ENCODE measurements at places on chromosomes 16 and 17.

DNA sequence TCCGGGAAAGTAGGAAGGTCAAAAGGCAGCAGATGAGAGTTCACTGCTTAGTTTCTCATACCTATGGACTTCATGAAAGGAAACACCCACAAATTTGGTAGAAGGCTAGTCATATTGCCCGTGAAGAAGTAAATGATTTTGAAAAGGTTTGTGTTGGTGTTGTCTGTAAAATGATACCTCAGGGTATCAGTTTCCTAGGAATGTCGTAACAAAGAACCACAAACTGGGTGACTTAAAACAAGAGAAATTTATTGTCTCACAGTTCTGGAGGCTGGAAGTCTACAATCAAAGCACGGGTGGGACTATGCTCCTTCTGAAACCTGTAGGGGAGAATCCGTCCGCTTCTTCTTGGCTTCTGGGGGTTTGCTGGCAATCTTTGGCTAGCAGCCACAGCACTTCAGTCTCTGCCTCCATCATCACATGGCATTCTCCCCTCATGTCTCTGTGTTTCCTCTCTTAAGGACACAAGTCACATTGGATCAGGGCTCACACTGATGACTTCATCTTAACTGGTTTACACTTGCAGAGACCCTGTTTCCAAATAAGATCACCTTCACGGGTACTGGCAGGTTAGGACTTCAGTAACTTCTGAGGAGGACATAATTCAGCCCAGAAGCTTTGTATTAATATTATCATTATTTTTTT is 2.0 kb upstream of the NAE1 start:
- no peak for DNase-seq

DNA sequence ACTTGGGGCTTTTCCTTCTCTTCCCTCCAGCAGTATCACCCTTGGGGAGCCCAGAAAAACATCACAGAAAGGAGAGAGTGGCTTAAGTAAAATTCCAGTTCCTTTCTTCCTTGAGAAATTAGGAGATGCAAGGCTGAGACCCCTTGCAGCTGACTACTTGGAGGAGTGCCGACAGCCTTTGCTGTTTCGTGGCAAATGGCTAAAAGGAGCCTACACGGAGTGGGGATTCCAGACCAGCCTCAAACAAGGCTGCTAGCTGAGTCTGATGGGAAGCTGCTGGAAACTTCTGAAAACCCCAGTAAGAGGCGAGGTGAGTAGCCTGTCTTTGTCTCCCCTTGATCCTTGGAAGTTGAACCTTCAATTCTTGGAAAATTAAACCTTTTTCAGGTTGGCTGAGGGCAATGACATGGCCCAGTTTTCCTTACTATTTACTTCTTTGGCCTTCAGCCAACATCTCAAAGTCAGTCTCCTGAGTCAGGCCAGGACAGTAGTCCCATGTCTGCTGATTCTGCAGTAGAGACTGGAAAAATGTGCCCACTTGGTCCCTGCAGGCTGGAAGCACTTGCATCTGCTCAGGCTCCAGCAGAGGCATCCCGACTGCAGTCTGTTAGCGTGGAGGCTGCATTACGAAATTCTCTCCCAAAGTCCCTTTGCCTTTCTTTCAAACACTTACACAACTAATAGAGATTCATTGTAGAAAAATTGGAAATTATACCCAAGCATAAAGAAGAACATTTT is 23.4 kb downstream of the SMIM36 start:
- no peak for DNase-seq

GRCh38 chr16:57947261-57947660 is 23.7 kb downstream of the CNGB1 start:
- no peak for DNase-seq

GRCh38 chr17:58028578-58028977 is 21.5 kb upstream of the SRSF1 start:
- no peak for DNase-seq

- no peak for DNase-seq
Measured at GRCh38 chr16:2910441-2910969, 1.2 kb upstream of the FLYWCH1 start.

- DNase-seq: no peak
Measured at GRCh38 chr17:37659925-37660324, 16.7 kb upstream of the DDX52 start.

DNA sequence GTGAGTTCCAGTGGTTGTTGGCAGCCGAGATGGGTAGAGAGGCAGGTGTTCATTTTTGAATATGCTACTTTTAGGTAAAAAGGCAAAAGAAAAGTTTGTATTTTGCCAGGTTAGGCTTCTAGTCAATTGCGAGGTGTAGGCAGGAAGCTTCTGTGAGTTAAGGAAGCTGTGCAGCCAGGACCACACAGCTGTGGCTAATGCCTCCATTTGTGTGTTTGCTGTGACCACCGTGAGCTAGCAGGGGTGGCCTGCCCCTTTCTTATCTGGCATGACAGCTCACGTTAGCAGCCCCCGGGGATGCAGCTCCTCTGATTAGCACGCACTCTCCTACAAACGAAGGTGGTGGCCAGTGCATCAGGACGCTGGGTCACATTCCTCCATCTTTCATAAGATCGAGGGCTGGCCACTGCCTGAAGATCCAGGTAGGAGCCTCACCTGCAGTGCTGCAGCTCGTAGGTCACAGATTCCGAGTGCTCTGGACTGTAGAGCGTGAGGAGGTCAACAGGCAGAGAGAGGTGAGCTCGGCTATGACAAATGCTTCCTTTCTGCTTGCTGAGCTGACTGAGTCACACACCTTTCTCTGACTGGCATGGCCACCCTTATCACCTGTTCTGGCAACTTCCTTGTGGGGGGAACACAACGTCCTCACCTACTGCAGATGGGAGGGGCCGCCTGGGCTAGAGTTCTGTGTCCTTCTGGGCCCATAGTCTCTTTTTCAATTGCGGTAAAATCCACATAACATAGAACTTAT is 244.4 kb downstream of the HS3ST3B1 start:
- DNase-seq: no peak

DNA sequence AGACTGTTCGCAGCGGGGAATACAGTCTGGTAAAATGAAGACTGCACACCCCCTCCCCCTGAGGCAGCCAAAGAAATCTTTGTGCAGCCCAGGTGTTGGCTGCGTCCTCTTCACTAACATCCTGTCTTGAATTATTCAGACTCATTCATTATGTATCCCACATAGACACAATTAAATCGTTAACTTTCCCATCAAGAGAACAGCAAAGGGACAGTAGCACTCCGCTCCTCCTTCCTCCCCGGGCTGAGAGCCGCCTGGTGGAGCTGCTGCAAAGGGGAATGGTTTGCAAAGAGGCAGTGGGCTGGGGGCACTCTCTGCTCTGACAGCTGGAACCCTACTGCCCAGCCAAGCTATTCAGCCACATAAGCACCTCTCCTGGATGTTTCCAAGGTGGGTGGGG is 290.0 kb upstream of the SOX9 start:
- no peak for DNase-seq

DNA sequence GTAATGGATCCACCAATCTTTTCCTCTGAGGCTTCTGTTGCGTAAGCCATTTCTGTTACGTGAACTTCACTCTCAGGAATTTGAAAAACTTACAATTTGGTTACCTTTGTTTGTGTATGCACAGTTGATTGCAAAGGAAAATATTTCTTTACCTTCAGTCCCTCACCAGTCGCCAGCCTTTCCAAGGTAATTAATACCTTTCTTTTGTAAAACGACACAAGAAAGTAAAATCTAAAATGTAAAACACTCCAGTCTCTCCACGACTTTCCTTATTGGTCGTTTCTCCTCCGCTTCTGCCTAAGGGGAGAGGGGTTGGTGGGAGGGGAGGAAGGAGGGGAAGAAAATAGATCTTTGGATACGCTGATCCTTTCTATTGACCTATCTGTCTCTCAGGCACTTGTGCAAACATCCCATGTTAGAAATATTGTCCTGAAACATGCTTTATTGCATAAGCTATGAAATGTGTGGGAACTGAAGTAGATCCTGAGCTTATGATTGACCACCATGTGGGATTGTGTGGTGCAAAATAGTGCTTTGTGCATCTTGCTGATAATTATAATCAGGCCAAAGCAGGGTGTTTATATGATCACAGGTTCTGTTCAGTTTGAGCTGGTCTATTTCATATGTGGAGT is 32.4 kb upstream of the EFCAB13 start:
- no peak for DNase-seq

GRCh38 chr16:14252860-14253259 is 181.7 kb downstream of the MRTFB start:
- no peak for DNase-seq

- DNase-seq: no peak
Measured at GRCh38 chr16:27221576-27222248, 18.4 kb downstream of the KDM8 start.

DNA sequence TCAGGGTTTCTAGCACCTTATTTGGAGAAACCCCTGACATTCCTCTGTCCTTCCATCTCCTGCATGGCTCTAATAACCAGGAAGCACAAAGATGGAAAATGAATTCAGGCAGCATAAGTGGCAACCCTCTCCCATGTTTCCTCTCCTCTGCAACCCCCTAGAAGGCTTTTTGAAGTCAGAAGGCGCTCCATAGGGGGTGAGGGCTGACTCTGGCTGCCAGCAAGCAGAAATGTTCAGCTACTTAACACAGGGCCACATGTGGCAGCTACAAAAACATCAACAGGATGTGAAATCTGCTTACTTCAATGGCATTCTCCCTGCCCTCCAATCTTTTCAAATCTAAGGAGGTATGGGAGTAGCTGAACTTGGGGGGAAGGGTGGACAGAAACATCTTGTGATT is 55.2 kb upstream of the IRX5 start:
- no peak for DNase-seq

Measured in activated effector memory CD4-positive, alpha-beta T cell treated with Interleukin-2 at 50 U/mL for 16 hours (primary cell).